B cell (primary cell): ENCODE measurements at places on chromosomes 5 and 9. TPM values are rescaled to one million over a fixed set of nuclear protein-coding genes. Genes with fewer than 3 reads are reported as not detected.

Gene FRRS1L
- not detected in 2 replicates for polyA plus RNA-seq

DNA sequence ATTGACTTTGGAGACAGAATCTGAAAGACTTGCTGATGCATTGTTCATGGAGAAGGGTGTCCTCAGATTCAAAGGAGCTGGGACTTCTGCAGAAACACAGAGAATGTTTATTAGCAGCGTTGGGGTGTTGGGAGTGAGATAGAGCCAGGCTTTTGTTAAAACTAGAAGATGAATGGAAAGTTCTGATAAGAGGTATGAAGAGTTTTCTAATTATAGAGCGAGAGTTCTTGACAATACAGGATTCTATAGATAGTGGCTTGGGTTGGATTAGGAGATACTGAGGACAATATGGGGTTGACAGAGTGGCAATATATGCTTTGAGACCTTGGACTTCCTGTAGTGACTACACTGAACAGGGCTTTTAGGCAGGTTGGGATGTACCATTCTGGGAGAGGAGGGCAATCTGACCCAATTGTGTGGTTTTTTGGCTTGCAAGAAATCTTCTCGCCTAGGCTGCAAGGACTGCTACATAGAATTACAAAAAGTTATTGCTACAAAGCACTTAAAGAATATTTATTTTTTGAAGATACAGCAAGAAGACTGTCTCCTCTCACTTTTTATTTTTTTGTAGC, 83.1 kb downstream of the FER start:
- no peaks in the 10 kb centered on the region for H3K4me1 ChIP-seq
- no peaks in the 10 kb centered on the region for H3K27me3 ChIP-seq
- no peak overlapping the region for H3K27ac ChIP-seq
- no peak overlapping the region for H3K4me3 ChIP-seq
- no peaks in the 10 kb centered on the region for H3K36me3 ChIP-seq
- no peak for DNase-seq

DNA sequence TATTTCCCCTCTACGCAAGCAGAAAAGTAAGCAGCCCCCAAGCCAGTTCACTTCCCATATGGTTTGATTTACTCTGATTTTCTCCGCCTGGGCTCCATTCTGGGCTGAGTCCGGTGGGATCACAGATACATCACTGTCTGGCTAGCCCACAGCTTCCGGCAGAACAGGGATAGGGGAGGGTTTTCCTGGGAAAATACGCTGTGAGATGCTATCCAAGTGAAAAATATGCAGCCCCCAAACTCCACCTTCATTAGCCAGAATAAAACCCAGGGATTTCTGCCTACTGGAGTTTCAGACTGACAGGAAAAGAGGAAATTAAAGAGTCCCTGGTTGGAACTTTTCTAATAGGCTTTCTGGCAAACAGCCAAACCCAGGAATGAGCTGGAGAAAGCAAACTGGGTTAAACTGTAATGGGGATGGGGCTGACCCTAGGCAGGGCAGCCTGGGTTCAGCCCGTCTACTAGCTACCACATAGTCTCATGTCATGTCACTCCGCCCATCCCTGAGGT, 16.9 kb upstream of the NIPAL4 start:
- H3K4me1 ChIP-seq, result no peaks in the 10 kb centered on the region
- H3K36me3 ChIP-seq, result no peaks in the 10 kb centered on the region
- H3K27ac ChIP-seq, result no peak overlapping the region
- DNase-seq, result no peak

DNA sequence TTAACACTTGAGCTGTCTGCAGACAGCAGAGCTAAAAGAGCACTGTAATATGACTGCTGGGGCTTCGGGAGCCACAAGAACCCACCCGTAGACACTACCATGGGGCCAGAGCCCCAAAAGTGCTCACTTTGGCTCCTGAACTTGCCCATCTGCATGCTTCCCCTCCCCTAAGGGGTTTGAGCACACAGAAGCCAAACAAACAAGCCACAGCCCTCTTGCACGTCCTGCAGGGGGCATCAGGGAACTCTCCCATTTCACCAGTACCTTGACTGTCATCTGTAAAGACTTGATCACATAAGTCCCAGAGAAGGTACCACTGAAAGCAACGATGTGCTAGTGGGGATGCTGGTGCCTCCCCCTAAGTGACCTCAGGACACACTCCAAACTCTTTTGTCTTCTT, 681.8 kb downstream of the SEMA5A start:
- H3K4me1 ChIP-seq, result no peaks in the 10 kb centered on the region
- H3K36me3 ChIP-seq, result no peaks in the 10 kb centered on the region
- DNase-seq, result no peak
- H3K27me3 ChIP-seq, result no peaks in the 10 kb centered on the region
- H3K27ac ChIP-seq, result no peak overlapping the region

Gene ANKRD55
- polyA plus RNA-seq, result 0.07 and 0.49 TPM in 2 replicates

DNA sequence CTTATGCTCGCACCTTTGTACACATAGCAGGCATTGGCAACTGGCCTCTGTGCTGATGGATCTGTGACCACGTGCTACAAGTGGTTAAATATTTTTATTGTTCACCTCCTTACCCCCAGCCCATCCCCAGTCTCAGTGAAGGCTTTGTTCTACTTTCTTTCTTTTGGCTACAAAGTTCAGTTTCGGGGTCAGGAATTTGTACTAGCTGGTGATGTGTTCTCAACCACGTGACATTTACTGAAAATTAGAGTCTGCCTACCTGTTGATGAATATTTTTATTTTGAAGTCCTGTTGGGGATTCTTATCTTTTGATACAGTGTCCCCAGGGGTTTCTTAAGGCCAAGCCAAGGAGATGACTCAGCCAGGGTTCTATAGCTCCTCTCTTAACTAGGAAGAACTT, 47.8 kb downstream of the C9orf57 start:
- no peaks in the 10 kb centered on the region for H3K4me1 ChIP-seq
- H3K4me3 ChIP-seq, result no peak overlapping the region
- H3K27me3 ChIP-seq, result no peaks in the 10 kb centered on the region

Gene TMC1
- polyA plus RNA-seq, result not detected in 2 replicates

- H3K4me3 ChIP-seq, result no peak overlapping the region
- H3K4me1 ChIP-seq, result no peaks in the 10 kb centered on the region
- H3K27me3 ChIP-seq, result no peaks in the 10 kb centered on the region
- no peak overlapping the region for H3K27ac ChIP-seq
- no peaks in the 10 kb centered on the region for H3K36me3 ChIP-seq
Observed at GRCh38 chr5:10663489-10664179, 97.4 kb downstream of the DAP start.

- H3K4me3 ChIP-seq, result no peak overlapping the region
- DNase-seq, result no peak
- no peaks in the 10 kb centered on the region for H3K27me3 ChIP-seq
- H3K36me3 ChIP-seq, result peaks cover 4% of the 10 kb centered on the region
- no peaks in the 10 kb centered on the region for H3K4me1 ChIP-seq
Observed at GRCh38 chr9:71878327-71879274, 32.4 kb downstream of the ABHD17B start.

Gene FOXD4L3
- not detected in 2 replicates for polyA plus RNA-seq

Gene GFRA3
- not detected in 2 replicates for polyA plus RNA-seq

GRCh38 chr9:71636143-71636839, 132.0 kb downstream of the CEMIP2 start:
- H3K27ac ChIP-seq, result no peak overlapping the region
- DNase-seq, result no peak
- no peaks in the 10 kb centered on the region for H3K27me3 ChIP-seq
- H3K4me3 ChIP-seq, result no peak overlapping the region
- no peaks in the 10 kb centered on the region for H3K36me3 ChIP-seq

- no peaks in the 10 kb centered on the region for H3K4me1 ChIP-seq
- no peak overlapping the region for H3K4me3 ChIP-seq
- no peak for DNase-seq
- H3K27ac ChIP-seq, result no peak overlapping the region
- H3K27me3 ChIP-seq, result no peaks in the 10 kb centered on the region
Observed at GRCh38 chr5:1942158-1942557, 59.4 kb upstream of the IRX4 start.

DNA sequence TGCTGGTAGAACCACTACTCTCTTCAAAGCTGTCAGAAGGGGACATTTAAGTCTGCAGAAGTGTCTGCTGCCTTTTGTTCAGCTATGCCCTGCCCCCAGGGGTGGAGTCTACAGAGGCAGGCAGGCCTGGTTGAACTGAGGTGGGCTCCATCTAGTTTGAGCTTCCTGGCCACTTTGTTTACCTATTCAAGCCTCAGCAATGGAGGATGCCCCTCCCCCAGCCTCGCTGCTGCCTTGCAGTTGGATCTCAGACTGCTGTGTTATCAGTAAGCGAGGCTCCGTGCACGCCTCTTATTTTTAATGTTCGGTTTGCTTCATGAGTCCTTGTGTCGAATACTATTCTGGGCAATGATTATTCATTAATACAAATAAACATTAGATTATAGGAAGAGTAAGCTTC, 3.1 kb upstream of the SLC27A6 start:
- H3K36me3 ChIP-seq, result no peaks in the 10 kb centered on the region
- no peak overlapping the region for H3K27ac ChIP-seq
- peaks cover 9% of the 10 kb centered on the region for H3K27me3 ChIP-seq
- no peaks in the 10 kb centered on the region for H3K4me1 ChIP-seq
- H3K4me3 ChIP-seq, result no peak overlapping the region

DNA sequence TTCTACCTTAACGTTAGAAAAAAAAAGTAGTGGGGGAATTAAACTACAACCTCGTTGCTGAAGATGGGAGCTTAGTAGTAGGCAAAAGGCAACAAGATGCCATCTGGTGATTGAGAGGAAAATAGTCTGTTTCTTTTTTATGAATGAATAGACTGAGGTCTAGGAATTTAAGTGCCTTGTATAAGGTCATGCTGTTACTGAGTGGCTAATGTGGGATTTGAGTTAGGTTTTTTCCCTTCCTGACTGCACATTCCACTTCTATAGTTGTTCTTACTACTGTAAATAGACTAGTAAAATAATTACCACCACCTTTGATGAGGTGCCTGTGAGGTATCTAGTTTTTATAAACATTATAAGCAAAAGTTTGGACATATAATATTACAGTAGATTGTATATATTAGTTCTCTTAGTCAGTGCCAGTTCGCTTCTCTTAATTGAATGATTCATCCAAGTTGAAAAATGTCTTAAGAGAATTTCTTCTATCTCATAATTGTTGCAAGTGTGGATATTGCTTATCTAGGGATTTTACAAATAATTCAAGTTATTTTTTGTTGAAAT, 19.1 kb downstream of the FSD1L start:
- H3K27ac ChIP-seq, result no peak overlapping the region
- peaks cover 2% of the 10 kb centered on the region for H3K36me3 ChIP-seq
- no peaks in the 10 kb centered on the region for H3K4me1 ChIP-seq
- no peaks in the 10 kb centered on the region for H3K27me3 ChIP-seq
- DNase-seq, result no peak
- no peak overlapping the region for H3K4me3 ChIP-seq

GRCh38 chr5:42306287-42306686, 117.0 kb upstream of the GHR start:
- H3K4me3 ChIP-seq, result no peak overlapping the region
- H3K27me3 ChIP-seq, result no peaks in the 10 kb centered on the region
- H3K36me3 ChIP-seq, result no peaks in the 10 kb centered on the region
- H3K4me1 ChIP-seq, result no peaks in the 10 kb centered on the region

Gene MLANA
- not detected in 2 replicates for polyA plus RNA-seq

DNA sequence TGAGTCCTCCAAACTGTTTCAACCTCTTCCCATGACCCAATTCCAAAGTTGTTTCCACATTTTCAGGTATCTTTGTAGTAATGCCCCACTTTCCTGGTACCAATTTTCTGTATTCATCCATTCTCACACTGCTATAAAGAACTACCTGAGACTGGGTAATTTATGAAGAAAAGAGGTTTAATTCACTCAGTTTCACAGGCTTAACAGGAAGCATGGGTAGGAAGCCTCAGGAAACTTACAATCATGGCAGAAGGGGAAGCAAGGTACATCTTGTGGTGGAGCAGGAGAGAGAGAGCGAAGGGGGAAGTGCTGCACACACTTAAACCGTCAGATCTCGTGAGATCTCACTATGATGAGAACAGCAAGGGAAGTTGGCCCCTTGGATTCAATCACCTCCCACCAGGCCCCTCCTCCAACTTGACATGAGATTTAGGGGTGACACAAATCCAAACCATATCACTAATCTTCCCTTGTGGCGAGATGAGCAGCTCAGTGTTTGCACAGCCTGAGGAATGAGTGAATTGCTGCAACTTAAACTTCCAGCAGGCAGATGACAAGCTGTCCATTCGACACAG, 42.9 kb downstream of the TRIP13 start:
- DNase-seq, result no peak
- no peaks in the 10 kb centered on the region for H3K4me1 ChIP-seq
- H3K27ac ChIP-seq, result no peak overlapping the region
- peaks cover 2% of the 10 kb centered on the region for H3K27me3 ChIP-seq

Gene PCBD2
- polyA plus RNA-seq, result 6.1 and 7.0 TPM in 2 replicates

Gene PCDHGA9
- polyA plus RNA-seq, result 0.19 TPM in 2 replicates

DNA sequence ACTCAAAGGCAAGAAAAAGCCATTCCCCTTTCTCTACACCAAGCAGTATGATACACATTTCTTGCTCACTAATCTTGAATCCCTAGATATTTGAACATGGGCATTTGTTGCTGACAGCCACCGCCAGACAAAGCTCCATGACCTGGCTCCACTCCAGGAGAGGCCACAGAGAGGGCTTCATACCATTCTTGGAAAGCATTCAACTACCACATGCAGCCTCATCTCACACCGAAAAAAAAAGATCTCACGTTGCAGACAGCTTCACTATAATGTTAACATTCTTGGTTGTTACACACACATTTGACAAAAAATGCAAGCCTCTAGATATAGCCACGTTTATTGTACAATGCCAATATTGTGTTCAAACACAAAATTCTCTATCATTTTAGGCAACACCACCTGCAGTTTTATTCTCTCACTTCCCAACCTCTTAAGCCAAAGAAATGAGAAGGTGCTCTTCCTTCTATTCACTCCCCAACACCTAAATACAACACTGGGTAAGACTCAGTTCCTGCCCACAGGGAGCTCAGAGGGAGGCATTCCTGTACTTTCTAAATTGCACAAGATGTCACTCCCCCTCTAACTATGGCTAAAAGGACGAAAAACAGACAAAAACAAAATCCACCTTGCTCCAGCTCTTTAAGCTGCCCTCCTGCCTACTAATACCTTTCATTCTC, 222.4 kb downstream of the TSSK1B start:
- no peak for DNase-seq
- no peak overlapping the region for H3K27ac ChIP-seq
- no peaks in the 10 kb centered on the region for H3K36me3 ChIP-seq
- H3K27me3 ChIP-seq, result peaks cover 3% of the 10 kb centered on the region
- no peaks in the 10 kb centered on the region for H3K4me1 ChIP-seq

Gene F12
- polyA plus RNA-seq, result 3.1 and 6.5 TPM in 2 replicates

Gene MORN5
- not detected in 2 replicates for polyA plus RNA-seq

Gene CER1
- polyA plus RNA-seq, result not detected in 2 replicates

Gene PCDHA11
- polyA plus RNA-seq, result not detected in 2 replicates

Gene AQP7
- polyA plus RNA-seq, result not detected in 2 replicates

GRCh38 chr5:10786835-10787234, 25.8 kb upstream of the DAP start:
- H3K4me3 ChIP-seq, result no peak overlapping the region
- DNase-seq, result no peak
- no peak overlapping the region for H3K27ac ChIP-seq
- no peaks in the 10 kb centered on the region for H3K36me3 ChIP-seq
- no peaks in the 10 kb centered on the region for H3K27me3 ChIP-seq

- H3K4me1 ChIP-seq, result peaks cover 11% of the 10 kb centered on the region
- peaks cover 26% of the 10 kb centered on the region for H3K27me3 ChIP-seq
- no peak for DNase-seq
- H3K27ac ChIP-seq, result no peak overlapping the region
Observed at GRCh38 chr9:4491626-4491975, 1.3 kb downstream of the SLC1A1 start.

Gene PCDHGB4
- 0.06 and 0.39 TPM in 2 replicates for polyA plus RNA-seq

Gene SHOC1
- polyA plus RNA-seq, result not detected in 2 replicates

GRCh38 chr5:48192-48591, 43.8 kb upstream of the PLEKHG4B start:
- no peaks in the 10 kb centered on the region for H3K36me3 ChIP-seq
- no peak overlapping the region for H3K27ac ChIP-seq
- H3K4me3 ChIP-seq, result no peak overlapping the region
- H3K4me1 ChIP-seq, result no peaks in the 10 kb centered on the region
- H3K27me3 ChIP-seq, result no peaks in the 10 kb centered on the region

- no peak overlapping the region for H3K4me3 ChIP-seq
- H3K4me1 ChIP-seq, result no peaks in the 10 kb centered on the region
- H3K36me3 ChIP-seq, result no peaks in the 10 kb centered on the region
- H3K27ac ChIP-seq, result no peak overlapping the region
Observed at GRCh38 chr9:16385590-16385989, 484.9 kb downstream of the BNC2 start.
